ENCODE measurements at places on chromosomes 3 and 15. TPM values are rescaled to one million over a fixed set of nuclear protein-coding genes. Genes with fewer than 3 reads are reported as not detected.

DNA sequence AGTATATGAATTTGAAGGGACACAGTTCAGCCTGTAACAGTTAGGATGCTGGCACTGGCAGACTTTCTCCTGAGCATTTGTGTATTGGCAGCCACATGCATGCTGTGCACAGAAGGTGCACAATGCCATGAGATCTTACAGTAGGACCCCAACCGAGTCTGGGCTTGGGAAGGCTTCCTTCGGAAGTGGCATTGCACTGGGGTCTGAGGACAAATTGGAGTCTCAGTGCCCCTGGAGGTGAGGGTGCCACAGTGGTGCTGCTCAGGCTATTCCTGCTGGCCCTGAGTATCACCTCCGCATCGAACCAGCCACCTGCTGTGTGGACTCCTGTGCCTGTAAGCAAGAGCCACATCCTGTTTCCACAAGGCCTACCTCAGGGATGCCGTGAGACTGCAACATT is 99.5 kb downstream of the DNAJB8 start:
- no peak for DNase-seq

GRCh38 chr15:87817553-87817952 is 439.0 kb downstream of the NTRK3 start:
- no peak for DNase-seq

DNA sequence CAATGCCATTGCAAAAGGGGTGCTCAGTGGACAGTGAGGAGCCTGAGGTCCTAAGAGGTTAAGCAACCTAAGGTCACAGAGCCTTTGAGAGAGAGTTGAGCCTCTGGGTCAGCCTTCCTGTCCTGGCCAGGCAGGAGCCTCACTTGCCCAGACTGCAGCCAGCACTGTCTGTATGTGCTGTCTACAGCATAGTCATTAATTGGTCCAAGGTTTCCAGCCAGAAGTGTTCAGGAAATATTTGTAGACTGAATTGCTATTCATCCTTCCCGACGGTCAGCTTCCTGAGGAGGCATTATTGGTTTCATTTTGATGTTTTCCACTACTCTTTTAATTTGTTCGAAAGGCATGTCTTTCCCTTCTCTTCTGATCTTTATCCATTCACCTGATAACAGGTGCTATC is 8.1 kb downstream of the SEC13 start:
- DNase-seq, result no peak

INSYN1 gene
- 14.2 TPM for total RNA-seq

GRCh38 chr15:22878103-22878502 is 39.6 kb downstream of the NIPA2 start:
- DNase-seq, result no peak

CCDC50 gene
- total RNA-seq, result 25.4 TPM

PATL2 gene
- 0.35 TPM for total RNA-seq

DNA sequence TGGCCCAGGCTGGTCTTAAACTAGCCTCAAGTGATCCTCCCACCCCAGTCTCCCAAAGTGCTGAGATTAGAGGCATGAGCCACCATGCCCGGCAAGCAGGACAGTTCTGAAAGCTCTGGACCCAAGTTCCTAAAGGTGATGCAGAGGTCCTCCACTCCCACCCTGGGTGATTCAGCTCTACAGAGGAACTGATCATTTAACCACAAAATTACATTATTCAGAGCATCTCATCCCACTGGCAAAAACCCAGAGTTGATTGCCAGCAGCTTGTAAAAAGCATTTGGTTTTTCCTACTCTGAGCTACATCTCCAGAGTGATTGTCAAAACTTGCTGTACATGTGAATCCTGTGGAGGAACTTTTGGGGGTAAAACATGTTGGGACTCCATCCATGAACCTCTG is 60.2 kb downstream of the SLTM start:
- no peak for DNase-seq

TUSC7 gene
- total RNA-seq, result not detected

DNA sequence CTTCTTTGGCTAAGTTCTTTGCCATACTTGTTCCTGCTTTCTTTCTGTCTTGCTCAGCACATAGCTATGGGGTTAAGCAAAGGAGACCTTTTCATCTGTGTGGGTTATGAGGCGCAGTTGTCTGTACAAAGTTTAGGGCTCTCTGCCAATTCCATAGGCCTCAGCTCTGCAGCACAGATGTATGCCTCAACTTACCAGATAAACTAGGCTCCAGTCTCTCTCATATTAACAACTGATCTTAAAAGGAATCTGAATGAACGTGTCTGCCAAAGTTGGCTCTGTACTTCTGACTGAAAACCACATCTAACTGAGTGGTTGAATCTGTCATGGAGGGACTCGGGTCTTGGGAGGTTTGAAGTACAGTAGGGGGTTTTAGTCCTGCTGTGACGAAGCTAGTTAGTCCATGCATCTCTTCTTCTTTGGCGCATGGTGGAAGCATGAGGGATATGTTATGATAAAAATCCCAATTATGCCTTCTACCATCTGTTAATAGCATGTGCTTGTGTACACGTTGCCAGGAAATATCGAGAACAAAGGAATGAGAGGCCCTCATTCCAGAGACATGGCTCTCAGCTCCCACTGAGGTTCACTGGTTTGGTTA is 114.6 kb upstream of the TSC22D2 start:
- DNase-seq, result no peak

GRCh38 chr3:63654931-63655330 is 2.5 kb downstream of the SNTN start:
- no peak for DNase-seq

DNA sequence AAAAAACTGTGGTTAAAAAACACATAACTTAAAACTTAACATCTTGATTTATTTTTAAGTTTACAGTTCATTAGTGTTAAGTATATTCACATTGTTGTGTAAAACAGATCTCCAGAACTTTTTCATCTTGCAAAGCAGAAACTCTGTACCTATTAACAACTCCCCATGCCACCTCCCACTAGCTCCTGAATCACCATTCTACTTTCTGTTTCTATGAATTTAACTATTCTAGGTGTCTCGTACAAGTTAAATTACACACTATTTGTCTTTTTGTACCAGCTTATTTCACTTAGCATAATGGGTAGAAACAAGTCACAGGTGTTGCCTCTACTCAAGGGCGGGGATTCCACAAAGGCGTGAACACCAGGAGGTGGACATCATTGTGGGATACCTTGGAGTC is 43.2 kb downstream of the CRTC3 start:
- DNase-seq, result no peak

- no peak for DNase-seq
Measured at GRCh38 chr15:70262171-70262570, 164.5 kb upstream of the TLE3 start.

GRCh38 chr3:13308380-13308801 is 111.7 kb downstream of the NUP210 start:
- peak; percentile 90 for DNase-seq

DNA sequence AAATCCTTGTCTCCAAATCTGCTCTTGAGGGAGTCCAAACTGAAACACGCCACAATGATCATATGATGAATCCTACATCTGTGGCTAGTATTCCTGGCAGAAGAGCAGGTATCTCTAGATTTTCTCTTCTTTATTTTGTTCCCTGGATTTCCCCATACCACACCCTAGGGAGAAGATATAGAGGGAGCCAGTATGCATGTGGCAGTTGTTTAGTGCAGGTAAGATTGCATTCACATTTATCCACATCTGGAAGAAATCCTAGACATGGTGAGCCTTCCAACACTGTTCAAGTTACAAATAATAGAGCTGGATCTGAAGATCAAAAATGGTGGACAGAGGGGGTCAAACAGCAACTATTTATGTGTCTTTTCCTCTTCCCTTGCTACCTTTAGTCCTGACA is 316.7 kb downstream of the ZNF385D start:
- DNase-seq, result no peak

LTF gene
- total RNA-seq, result 1.3 TPM

GRCh38 chr3:119302697-119303551 is 8.7 kb downstream of the ARHGAP31 start:
- no peak for DNase-seq

MEIS2 gene
- total RNA-seq, result not detected

DNA sequence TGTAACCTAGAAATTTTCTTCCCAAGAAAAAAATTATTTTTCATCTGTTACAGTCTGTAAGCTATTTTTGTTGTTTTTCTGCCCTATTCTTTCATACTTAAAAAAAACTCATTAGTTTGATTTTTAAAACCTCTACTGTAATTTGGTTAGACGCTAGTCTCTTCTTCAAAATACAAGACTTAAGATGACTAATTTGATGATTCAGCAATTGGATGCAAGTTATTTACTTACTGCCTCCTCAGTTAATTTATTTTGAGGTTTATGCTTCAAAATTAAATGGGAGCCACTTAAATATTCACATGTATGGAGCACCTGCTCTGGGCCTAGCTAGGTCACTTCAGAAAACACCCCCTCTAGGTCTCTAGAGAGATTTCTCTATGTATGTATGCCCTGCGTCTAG is 132.4 kb downstream of the IQCH start:
- DNase-seq, result no peak

- DNase-seq, result peak; percentile 87
Measured at GRCh38 chr15:86743283-86743903, 663.7 kb downstream of the AGBL1 start.

GRCh38 chr3:40299130-40299720 is 10.3 kb upstream of the EIF1B start:
- DNase-seq, result no peak

GRCh38 chr3:126952983-126953660 is 29.8 kb upstream of the PLXNA1 start:
- no peak for DNase-seq

DNA sequence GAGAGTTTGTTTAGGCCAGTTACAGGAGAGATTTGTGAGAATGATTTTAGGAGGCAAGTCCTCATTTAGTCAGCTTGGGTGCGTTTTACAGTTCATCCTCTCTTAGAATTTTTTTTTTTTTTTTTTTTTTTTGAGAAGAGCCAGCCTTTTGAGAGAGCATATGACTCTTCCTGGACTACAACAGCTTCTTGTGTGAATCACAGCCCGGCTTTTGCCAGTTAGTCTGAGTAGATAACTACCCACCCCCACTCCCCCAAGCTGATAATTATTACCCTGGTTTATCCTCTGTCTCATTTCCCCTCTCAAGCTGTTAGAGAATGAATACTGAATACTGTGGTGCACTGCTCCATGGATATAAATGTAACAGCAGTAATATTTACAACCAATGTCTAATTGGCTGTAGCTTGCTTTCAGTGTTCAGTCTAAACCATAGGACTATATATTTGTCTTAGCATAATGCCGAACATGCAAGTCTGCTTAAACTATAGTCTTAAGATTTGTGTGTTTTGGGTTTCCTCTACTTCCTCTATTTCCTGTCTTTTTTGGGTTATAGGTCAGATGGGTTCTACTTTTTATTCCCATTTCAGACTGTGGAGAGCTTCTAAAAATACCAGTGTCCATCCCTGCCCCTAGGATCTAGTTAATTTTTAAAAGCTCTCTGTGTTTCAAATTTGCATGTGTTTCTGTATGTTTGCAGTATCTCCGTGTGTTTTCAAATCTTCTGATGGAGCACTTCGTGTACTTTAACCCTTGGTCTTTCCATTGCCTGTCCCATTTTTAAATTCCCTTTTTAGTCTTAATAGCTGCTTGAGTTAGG is 8.0 kb downstream of the CHD2 start:
- no peak for DNase-seq

DNA sequence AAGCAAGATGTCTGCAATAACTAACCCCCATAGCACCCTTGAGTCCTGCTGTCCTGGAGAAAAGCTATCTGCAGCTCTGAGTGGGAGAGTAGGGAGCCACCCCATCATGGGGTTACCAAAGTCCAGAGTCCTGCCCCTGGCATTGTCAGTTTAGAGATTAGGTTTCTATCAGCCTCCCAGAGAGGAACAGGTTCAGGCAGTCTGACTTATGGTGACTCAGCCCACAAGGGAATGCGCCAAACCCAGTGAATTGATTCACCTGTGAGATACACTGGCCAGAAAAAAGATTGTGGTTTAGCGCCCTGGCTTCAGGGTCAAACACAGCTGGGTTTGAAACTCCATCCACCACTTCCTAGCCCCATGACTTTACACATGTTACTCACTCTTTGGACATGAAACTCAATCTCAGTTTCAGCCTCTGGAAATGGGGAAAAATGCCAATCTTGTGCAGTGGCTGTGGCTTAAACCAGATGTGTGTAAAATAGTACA is 263.6 kb upstream of the HES1 start:
- DNase-seq, result no peak

RASGRP1 gene
- total RNA-seq, result 1.2 TPM

- no peak for DNase-seq
Measured at GRCh38 chr15:70280781-70281180, 183.1 kb upstream of the TLE3 start.

DNA sequence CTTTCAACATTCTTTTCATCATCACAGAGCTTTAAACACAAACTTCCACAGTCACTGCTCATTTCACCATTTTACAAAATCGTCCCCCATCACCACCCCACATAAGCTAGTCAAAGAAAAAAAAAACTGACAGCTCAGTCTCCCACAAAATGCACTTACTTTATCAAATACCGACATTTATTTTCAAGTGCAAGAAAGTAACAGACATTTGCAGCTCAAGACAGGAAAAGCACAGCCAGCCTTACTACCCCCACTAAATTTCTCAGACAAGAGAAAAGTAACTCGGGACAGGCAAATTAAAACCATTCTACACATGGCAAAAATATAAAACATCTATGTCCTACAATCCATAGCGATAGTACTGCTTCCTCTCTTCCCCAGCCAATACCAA is 402.4 kb downstream of the SHQ1 start:
- no peak for DNase-seq

- DNase-seq, result no peak
Measured at GRCh38 chr3:129517516-129517915, 10.9 kb upstream of the RHO start.

GRCh38 chr3:52190294-52191074 is 7.5 kb upstream of the ALAS1 start:
- no peak for DNase-seq

GRCh38 chr3:3165241-3165640 is 14.2 kb downstream of the CRBN start:
- DNase-seq, result no peak

DNA sequence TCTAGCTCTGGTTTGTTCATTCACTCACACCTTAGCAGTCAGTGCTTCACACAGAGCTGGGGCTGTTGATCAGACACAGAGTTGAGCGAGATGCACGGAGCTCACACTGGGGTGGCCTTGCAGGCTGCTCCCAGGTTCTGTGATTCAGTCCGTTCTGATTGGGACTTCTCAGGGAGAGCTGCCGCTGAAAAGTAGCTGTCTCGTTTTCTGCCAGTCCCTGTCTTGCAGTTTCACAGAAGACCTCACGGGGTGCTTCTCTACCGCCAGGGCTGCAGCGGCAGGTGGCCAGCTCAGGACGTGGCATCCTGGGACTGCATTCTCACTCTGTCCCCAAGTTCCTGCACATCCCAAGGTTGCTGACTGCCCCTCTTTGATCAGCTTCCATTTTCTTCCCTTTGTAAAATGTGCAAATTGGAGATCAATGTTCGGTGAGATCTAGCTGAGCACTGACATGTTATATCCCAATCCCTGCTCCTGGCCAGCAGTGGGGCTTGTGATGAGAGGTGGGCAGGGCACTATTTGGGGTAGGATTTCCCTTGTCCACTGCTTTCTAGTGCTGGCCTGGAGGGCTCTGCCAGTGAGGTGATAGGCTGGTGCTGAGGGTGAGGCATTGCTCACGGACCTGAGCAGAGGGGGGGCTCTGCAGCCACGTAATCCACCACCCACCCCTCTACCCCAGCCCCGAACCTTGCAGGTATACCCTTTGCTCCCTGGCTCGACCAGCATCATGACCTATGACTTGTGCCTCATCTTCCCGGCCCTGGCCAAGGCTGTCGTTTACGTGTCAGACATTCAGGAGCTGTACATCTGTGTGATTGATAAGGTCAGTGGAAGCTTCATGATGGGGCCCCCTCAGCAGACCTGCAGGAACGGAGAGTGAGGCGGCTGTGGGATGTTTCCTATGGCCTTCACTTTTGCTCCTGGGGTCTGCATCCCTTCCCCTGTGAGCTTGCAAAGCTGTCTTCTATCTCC is 5.3 kb upstream of the TXNRD3 start:
- peak; percentile 74 for DNase-seq

CFAP100 gene
- not detected for total RNA-seq

GRCh38 chr3:11544412-11545181 is 99.1 kb downstream of the VGLL4 start:
- no peak for DNase-seq
